G401 (cell line): ENCODE measurements at places on chromosomes 5 and 9.

DNA sequence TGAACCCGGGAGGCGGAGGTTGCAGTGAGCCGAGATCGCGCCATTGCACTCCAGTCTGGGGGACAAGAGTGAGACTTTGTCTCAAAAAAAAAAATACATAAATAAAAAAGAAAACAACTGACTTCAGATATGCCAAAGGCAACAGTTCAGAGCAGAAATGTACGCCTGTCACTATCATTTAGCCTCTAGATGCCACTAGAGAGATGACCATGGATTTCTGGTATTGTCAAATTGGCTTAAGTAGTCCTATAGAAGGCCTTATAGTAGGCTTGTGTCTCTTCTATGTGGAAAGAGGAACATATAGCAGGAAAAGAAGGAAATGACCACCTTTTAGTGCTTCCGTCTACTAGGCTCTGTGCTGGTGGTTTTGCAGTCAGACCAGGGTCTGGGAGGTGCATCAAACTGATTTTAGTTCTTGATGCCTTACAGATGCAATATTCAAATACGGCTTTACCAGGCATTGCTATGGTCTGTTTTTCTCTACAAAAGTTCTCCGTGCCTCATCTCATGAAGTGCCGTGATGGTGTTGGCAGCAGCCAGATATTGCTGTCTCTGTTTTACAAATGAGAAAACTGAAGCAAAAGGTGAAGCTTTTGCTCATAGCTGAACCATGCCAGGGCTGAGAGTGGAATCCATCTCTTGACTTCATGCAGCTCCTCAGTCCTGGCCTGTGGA, 17.2 kb downstream of the AGXT2 start:
- no peak for DNase-seq

DNA sequence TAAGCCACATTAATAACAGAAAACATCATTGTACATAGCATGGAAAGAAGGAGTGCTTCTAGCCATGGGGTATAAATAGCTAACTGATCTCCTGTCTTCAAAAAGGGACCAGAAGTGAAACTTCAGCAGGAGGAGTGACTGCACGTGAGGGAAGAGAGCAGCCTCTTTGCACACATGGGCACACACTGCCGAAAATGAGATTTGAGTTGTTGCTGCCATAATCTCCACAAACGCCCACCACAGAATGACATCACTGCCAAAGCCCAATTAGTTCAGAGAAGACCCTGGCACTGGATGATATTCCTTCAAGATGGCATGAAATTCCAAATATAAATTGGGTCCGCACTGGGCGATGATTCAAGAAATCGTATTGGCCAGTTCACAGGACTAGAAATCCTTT, 238.9 kb upstream of the NR4A3 start:
- DNase-seq, result no peak

GRCh38 chr9:89361031-89361430, 42.7 kb downstream of the SECISBP2 start:
- DNase-seq, result no peak

DNA sequence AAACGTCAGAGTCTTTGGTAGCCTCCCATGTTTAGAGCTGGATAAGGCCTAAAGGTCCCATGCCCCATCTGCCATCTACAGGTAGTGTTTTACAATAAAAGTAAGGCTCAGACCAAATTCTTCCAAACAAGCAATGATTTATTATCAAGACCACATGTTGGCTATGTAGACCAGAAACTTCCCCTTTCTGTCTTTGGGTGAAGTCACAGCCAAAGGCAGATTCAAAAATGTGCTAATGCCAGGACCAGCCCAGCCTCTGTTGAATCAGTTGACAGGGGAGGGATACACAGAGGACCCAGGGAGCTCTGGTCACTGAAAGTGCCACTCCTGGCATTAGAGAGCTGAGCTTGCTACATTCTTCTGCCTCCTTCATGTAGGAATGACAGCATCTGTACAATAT, 360.8 kb downstream of the NTRK2 start:
- no peak for DNase-seq

GRCh38 chr5:135997673-135998335, 31.0 kb upstream of the TGFBI start:
- no peak for DNase-seq

- DNase-seq, result no peak
These were observed 35.4 kb upstream of the SLC2A8 start for GRCh38 chr9:127361561-127361960.

DNA sequence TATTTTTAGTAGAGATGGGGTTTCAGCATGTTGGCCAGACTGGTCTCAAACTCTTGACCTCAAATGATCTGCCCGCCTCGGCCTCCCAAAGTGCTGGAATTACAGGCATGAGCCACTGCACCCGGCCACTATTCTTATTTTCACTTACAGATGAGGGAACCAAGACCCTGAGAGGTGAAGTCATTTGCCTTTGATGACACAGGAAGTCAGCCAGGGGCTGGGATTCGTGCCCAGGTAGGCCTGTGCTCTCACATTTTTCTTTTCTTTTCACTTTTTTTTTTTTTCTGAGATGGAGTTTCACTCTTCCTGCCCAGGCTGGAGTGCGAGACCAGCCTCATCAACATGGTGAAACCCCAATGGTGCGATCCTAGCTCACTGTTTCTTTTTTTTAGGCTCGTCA, 22.2 kb downstream of the ENG start:
- no peak for DNase-seq

DNA sequence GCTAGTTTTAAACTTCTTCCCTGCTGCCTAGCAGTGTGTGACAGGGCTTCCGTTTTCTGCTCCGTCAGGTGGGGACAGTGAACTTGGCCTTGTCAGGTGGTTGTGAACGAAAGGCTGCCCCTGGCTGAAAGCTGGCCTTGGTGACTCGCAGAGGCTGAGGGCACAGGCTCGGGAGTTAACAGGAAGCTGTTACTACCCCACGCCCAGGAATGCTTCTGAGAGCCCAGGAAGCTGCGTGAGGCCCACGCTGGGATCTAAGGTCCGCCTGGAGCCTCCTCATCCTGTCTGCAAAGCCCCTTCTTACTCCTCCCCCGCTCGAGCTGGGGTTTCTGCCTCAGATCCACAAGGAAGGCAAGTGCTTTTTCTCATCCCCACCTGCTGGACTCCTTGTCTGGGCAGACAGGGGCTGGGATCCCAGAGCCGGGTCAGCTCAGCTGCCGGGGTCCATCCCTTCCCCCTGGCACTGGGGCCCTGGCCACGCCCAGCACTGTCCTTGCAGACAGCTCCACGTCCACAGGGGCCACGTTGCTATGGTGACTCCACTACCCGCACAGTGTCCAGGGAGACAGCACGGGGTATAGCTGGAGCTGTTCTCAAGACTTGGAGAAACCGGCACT, 124.7 kb upstream of the TBC1D2 start:
- DNase-seq, result no peak

- no peak for DNase-seq
These were observed 416.1 kb downstream of the PSAT1 start for GRCh38 chr9:78712903-78713613.

DNA sequence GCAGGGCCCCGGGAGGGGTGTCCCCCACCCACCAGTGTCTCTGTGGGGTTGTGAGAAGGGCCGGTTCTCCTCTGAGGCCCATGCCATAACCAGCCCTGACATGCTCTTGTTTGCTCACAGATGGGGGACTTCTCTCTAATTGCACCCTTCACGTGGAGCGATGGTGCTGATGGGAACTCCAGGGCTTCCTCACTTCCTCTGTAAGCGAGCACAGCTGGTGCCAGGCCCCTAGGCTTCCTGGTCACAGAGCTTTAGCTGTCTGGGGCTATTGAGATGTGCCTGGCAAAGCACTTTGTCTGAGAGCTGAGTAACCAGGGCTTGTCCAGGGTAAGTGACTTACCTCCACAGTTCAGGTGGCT, 36.4 kb downstream of the PHF2 start:
- DNase-seq, result no peak

GRCh38 chr5:139975306-139975705, 67.8 kb downstream of the NRG2 start:
- DNase-seq, result no peak

DNA sequence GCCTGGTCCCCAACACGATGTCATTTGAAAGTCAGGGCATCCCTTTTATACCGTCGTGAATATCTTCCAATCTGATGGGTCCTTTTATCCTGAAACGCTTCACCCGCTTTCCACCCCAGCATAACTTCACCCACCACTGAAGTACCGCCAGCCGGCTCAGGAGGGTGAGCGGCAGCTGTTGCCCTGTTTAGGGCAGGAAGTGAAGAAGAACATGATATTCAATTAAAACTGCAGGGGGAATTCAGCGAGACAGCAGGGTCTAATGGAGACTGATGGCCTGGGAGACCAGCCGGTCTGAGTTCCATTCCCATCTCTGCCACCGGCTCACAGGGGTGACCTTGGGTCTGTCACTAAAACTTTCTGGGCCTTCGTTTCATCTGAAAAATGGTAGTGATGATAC, 68.2 kb upstream of the EGFLAM start:
- no peak for DNase-seq

GRCh38 chr5:5419291-5420210, 2.9 kb upstream of the ICE1 start:
- peak; percentile 79 for DNase-seq

DNA sequence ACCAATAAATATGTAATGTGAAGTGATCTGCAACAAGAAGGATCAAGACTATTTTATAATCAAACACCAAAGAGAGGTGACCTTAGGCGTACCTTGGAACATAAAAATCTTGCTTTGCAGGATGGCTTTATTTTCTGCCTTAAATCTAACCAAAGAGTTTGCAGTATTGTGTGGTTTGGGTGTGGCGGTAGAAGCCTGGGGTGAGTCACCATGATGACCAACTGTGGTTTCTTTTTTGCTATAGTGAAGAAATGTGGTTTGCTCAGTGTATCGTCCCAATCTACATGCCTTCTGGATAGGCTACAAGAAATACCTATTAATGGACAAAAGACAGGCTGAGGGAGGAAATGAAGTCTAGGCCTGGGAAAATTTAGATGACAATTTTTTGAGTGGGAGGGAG, 5.1 kb upstream of the CAST start:
- DNase-seq, result no peak

- DNase-seq, result no peak
These were observed 107.5 kb downstream of the EBF1 start for GRCh38 chr5:158992037-158992740.

GRCh38 chr9:121262423-121262822, 5.5 kb upstream of the GSN start:
- no peak for DNase-seq

- no peak for DNase-seq
These were observed 20.1 kb upstream of the LTC4S start for GRCh38 chr5:179773686-179774040.

DNA sequence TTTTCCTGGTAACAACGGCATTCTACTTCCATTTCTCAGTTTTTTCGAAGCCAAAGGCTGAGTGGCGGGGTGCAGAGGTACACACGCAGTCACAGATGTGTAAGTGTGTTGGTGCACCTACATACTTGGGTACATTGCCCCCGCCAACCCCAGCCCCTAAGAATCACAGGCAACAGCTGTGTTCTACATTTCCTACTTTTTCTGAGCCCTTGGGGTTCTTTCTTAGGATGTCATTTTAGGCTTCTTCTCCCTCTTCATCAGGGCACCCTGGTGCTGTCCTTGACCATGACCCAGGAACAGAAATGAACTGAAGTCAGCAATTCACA, 104.8 kb downstream of the PAX5 start:
- DNase-seq, result no peak

DNA sequence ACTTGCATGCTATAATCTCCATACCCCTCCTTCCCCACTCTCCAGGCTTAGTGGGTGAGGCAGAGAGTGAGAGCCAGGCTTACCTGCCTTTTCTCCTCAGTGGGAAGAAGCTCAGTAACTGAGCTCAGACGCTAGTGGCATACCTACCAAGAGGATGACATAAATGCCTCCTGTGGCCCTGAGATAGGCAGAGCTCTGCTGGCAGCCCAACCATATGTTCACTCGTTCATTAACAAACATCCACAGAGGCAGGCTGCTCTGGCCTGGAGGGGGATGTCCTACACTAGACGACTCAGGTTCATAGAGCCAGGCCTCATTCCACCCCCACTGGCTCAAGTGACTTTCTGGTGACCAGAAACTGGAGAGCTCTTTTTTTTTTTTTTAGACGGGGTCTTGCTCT, 81.3 kb downstream of the THBS4 start:
- DNase-seq, result no peak

DNA sequence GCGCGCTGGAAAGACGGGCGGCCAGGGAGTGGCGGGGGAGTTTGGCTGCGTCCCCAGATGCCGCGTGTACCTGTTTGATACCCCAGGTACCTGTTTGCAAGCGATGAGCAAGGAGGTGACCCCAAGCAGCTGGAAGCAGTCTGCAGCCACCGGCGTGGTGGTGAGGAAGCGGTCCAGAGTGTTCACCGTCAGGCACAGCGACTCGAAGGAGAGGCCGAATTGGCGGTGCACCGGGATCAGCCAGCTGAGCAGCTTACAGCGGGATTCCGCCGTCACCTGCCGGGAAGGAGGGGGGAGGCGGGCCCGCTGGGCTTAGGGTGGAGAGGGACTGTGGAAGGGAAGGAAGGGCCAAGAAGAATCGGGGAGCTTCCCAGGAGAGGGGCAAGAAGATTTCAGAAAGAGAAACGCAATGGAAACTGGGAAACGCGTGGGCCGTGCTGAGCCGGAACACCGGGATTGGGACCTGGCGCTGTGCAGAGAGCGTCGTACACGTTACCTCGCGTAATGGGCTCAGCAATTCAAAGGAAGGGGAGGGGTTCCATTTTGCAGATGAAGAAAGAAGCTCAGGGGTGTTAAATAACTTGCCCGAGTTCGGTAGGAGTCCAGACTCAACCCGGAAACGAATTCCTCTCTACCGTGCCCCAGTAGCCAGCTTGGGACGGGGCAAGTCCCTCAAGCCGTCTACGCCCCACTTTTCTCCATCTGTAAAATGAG, 980 bp downstream of the CCNO start:
- DNase-seq, result peak; percentile 54

DNA sequence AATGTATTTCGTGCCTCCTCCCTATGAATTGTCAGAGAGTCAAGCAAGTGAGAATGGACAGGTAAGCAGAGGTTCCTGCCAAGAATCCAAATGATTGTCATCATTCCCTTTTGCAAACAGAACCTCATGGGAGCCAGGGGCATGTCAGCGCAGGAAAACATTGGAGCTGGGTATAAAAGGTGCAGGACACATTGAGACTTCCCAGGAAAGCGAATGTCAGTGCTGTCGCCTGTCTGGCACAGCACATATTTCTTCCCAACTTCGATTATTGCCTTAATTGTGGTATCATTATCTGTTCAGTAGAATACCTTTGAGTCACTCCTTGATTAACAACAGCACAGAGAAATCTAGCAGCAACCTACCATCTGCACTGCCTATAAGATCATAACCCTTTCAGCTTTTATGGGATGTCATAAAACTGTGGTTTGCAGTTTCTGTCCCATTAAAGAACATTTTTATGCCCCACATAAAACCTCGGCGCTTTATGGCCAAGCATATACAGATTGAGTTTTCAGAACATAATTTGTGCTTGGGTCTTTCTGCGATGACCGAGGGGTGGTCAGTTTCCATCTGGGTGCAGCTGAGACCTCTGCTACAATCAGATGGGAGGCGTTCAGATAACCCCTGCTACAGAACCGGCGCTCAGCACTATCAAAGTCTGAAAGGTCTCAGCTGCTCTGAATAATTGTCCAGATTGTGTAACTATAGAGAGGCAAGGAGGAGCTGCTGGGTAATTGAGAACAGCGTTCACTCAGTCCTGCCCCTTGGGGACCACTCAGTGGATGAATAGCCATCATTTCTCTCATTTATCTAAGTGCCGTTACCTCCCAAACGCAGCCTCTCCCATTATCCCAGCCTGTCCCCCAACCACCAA, 30.9 kb upstream of the WWC1 start:
- no peak for DNase-seq

GRCh38 chr5:82793808-82794419, 283.3 kb downstream of the TMEM167A start:
- DNase-seq, result no peak
